ENCODE measurements at places on chromosomes 4 and X.

DNA sequence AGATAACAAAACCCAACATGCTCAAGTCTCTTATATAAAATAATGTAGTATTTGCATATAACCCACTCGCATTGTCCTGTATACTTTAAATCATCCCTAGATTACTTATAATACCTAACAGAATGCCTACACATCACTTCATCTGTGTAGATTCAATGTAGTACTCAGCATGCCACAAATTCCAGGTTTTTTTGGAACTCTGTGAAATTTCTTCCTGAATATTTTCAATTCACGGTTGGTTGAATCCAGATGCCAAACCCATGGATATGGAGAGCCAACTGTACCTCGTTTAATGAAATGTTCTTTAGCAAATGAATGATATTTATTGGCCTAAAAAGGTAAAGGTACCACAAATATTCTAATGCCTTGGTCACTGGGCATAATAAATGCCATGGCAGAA is 24.8 kb downstream of the CCNI start:
- no peak for DNase-seq

GRCh38 chr4:7854697-7855370 is 84.8 kb downstream of the AFAP1 start:
- peak; percentile 18 for DNase-seq

GRCh38 chrX:153662266-153662665 is 11.3 kb downstream of the PNCK start:
- DNase-seq = no peak

DNA sequence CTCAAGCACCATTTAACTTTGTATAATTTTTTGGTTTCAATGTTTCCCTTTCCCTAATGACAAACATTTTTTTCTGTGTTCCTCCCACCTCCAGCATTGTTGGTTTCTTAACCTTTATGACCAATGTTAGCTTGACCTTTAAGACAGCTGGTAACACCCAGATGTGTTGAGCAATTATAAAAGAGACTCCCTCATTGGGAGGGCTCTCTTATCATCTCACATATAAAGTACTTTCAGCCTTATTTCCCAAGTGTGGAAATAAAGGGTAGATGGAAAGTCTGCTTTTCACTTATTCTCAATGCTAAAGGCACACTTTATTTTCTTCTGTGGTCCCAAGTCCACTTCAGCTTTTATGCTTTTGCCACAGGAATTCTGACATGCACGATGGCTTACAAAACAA is 1420.4 kb downstream of the RAPGEF2 start:
- DNase-seq = no peak

DNA sequence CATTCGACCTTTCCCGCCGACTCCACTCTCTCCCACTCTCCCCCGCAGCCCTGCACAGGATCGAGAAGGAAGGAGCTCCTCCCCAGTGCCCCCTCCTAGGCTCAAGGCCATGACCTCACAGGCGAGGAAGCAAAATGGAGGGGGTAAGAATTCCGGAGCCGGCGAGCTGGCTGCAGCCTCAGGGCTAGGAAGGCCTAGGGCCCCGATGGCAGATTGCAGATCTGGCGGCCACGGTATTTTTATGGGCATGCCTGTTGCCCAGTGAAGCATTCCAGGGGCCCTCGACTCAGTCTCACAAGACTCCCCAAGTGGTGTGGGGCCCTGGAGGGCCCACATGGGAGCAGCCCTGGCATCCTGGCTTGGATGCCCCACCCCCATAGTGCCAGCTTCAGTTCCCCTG is 942 bp upstream of the L1CAM start:
- no peak for DNase-seq

- no peak for DNase-seq
Observed at GRCh38 chr4:102223461-102223860, 121.8 kb downstream of the SLC39A8 start.

GRCh38 chrX:21806691-21807090 is 32.7 kb upstream of the MBTPS2 start:
- no peak for DNase-seq

DNA sequence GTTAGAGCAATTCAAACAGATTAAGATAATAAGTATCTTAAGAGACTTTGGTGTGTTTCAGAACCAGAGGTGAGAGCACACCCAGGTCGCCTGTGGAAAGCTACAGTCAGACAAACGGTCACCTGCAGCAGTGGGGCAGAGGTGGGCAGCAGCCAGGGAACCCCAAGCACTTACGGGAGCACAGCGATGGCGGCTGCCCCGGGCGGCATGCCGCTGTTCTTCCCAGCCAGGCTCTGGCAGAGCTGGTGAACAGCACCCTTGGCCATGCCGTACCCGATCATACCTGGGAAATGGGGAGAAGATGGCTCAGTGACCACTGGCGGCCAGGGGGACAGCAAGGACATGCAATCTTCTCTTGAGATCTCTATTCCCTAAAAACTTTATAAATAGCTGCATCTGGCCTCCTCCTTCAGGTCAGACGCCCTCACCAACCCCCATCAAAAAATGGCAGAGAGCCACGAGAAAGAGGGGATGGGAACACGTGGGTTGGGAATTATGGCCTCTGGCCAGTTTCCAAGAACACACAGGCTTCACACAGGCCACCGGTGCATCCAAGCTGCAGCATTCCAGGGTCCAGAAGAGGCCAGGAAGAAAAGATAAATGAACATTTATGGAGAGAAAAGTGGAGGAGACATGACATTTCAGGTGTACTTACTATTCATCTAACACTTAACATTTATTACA is 19.7 kb downstream of the QDPR start:
- DNase-seq = no peak

DNA sequence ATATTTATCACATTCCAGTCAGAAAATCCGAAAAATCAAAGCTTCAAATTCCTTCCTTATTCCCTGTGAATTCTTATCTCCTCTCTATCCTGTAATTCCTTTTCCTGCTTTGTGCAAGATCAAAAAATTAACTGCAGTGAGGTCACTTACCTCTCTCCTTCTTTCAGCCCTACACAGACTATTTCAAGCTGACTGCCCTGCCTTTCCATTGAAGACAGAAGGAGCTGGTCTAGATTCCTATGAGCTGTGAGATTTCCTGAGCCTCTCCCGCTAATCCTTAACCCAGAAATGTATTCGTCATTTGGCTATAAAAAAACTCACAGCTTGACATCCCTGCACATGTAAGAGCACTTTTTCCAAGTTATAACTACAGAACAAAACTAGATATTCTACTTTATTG is 26.6 kb downstream of the TRIML2 start:
- DNase-seq = no peak

GRCh38 chrX:12871257-12871656 is 4.4 kb downstream of the TLR7 start:
- no peak for DNase-seq

DNA sequence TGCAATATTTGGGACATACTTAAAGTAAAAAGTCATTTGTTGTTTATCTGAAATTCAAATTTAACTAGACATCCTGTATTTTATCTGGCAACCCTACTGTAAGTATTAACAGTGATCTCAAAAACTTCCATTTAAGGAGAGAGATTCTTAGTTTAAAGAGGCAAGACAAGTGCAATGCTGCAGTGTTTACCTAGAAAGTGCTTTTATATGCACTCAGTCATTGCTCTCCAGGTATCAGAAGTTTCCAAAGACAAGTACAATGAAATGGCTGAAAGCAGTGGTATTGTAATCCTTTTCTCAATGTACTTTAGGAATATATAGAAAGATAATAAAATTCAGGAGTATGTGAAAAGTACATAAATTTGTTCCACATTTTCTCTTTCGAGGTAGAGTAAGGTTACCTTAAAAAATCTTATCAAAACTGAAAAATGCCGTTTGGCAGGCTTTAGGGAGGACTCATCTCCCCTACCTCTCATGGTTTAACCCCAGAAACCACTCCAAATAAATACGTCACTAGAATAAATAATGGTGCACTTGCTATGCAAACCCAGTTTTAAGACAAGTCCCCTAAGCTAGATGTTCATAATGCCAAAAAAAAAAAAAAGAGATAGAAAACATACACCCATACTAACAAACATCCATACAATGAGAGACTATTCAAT is 45.7 kb downstream of the ELF2 start:
- no peak for DNase-seq
